Left cardiac atrium (tissue), 4 donors: ENCODE measurements at places on chromosomes 4 and X.
A peak's percentile ranks its signal among the peaks of the same experiment; 100 is the strongest.

GRCh38 chr4:174137698-174138097 lies 145.8 kb downstream of the FBXO8 start:
- DNase-seq: no peak

- DNase-seq: no peak
Measured at GRCh38 chr4:174324725-174325124, 41.0 kb downstream of the CEP44 start.

GRCh38 chr4:143148521-143148920 lies 36.2 kb upstream of the USP38 start:
- DNase-seq: no peak

- DNase-seq: no peak
Measured at GRCh38 chrX:79728421-79728820, 286.1 kb upstream of the TBX22 start.

DNA sequence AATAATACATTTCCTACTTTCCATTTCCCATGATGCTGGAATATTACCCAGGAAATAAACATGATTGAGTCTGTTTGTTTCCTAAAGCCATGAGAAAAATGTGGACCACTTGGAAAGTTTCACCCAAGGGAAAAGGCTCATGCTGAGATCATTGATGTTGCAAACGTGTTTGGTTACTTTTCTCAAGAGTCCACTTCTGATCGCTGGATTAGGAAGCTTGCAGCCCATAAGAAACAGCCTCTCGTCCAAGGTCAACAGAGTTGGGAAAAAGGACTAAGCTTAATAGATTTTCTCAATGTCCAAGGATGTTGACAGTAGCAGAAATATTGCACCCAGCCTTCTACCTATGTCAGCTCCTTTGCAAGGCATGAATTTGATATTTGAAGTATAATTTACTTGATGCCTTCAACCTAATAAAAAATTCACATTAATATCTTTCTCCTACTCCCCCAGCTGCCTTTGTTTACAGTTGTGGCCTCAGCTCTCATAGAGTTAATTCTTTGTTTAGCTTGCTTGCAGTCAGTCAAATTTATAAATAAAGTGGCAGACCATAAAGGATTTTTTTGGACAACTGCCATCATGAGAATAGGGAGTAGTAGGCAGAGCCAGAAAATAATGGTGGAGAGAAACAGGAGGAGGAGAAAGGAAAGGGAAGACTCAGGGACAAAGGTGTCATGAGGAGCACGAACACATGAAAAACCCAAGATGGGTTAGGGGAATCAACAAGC lies 65.6 kb upstream of the BLTP1 start:
- DNase-seq: no peak

- peak; percentile 47 for DNase-seq
Measured at GRCh38 chr4:140092094-140092851, 61.7 kb downstream of the MAML3 start.

DNA sequence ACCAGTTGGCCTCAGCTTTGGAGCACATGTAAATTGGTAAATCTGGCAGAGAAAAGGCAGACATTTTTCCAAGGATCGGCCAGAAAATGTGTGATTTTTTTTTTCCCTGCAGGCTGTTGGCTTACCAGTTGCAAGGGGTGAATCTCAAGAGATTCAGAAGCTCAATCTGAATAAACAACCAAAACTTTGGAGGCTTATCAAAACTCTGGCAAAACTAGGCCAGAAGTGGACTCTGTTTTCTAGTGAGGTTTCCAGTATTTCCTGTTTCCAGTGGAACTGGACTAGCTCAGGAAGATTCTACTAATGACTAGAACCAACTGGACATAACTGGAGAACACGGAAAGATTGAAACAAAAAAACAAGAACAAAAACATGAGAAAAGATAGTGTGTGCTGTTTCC lies 191.3 kb downstream of the SMIM20 start:
- no peak for DNase-seq

DNA sequence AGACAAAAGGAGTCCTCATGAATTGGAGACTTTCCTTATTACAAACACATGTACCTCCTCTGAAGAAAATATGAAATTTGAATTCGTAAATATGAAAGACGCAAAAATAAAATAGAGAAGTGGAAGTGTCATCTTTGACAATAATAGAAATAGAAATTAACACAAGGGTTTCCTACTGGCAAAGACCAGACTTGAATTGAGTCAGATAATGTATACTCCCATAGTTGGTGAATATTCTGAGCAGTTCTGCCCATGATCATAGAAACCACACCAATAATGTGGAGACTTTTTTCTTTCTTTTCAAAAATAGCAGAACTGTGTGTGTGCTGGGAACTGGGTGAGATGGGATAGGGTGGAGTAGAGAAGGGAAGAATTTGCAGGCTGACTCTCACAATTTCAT lies 277.7 kb upstream of the TET2 start:
- DNase-seq: no peak

- no peak for DNase-seq
Measured at GRCh38 chr4:36237366-36238313, 6.7 kb downstream of the ARAP2 start.

DNA sequence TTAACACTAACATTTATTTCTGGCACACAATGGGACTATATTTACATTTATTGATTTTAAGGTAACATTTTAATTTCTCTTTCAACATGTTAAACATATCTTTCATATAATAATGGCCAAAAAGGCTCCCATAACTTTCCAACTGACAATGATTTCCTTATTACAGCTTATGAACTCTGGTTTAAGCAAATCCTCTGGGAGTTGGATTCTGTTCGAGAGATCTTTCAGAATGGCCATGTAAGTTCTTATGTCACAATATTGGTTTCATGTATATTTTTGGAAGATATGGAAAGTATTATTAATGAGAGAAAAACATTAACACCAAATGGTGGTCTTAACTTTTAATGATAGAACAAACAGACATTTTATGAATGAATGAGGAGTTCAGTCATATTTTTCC lies 4.1 kb downstream of the TDO2 start:
- no peak for DNase-seq

DNA sequence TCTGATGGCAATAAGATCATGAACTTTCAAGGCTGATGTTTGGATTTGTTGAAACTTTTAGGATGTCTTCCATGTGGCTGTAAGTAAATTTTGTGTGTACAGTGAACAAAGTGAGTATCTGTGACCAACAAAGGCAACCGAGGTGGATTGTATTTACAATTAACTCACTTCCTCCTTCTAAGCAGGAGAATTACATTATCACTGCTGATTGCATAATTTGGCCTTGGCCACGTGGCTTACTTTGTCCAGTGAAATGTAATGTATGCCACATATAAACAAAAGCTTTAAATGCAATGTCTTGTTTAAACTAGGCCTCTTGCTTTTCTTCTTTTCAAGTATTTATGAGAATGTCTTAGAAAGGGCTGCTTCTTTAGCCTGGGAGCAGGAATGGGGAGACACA lies 66.3 kb upstream of the MAD2L1 start:
- no peak for DNase-seq

DNA sequence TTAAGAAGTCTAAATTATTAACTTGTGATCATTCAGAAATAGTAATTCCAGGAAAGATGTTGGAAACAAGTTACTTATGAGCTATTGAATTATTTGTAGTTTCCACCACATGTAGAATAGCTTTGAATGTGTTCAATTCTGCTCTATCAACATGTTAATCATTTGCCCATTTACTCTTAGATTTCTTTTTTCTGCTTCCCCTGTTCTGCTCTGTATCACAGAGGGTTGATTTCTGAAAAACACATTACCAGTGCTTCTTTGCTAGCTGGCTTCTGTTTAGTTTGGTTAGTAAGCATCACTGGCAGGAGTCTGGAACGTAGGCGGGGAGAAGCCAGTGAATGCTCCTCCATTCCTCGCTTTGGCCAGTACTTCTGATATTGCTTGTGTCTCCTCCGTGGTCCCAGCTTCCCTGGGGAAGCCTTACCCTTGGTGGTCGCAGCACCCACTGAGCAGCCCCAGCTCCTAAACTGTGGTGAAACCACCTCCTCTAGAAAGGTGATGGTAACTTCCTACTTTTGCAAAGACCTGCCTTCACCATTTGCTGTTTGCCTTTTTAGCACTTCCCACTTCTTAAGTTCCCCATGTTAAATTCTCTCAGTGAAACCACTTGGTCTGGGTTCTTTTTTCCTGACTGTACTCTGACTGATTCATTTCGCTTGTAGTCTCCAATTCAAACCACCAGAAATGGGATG lies 40.3 kb upstream of the GALNT7 start:
- no peak for DNase-seq

- DNase-seq: no peak
Measured at GRCh38 chrX:10992110-10992509, 119.0 kb upstream of the HCCS start.

GRCh38 chr4:170089274-170089667 lies 485 bp downstream of the AADAT start:
- no peak for DNase-seq

DNA sequence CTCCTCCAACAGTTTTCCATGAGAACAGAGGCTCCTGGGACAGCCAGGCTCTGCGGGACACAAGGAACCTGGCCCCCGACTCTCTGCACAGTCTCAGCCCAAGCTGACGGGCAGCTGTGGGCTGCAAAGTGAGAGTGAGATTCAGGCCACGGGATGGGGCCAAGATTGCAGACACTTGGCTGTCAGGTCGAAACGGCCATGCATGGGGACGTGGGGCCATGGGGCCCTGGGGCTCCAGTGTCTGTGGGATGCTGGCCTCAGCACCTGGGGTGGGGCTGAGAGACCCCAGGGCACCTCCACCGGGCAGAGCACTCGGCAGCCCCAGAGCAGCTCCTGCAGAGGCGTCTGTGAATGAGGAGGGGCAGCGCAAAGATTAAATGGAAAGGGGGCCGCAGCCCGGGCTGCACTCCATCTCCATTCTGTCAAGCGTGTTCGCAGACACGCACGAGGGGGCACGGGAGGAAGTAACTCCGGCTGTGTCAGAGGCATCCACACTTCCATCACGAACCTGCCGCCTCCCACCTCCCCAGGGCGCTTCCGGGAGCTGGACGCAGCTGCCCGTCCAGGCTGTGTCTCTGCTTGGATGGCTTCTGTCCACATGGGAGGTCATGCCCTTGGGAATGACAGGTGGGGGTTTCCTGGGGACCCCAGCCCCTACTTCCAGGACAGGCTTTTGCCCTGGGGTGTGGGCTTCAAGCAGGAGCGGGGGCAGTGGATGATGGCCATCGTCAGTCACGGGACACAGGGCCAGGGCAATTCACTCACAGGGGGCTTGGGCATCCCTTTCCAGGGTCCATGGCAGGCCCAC lies 82.8 kb upstream of the NKX1-1 start:
- DNase-seq: peak; percentile 4

GRCh38 chr4:155795991-155796390 lies 37.2 kb downstream of the GUCY1B1 start:
- DNase-seq: no peak

DNA sequence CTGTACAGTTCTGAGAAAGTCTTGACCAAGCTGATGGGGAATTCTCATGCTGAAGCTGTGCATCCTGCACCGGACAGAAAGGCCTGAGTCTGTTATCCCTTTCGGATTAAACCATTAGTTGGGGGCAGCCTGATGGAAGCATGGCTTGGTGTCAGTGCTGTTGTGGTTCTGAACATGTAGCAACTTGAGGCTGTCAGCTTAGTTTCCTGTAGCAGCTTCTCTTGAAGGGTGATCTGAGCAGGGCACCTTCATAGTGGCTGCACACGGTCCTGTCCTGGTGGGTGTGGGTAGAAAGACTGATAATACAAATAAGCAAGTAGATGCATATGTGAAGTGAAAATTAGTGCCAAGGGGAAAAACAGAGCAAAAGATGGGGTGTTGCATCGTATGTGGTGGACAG lies 11.7 kb downstream of the KIAA0232 start:
- DNase-seq: no peak

DNA sequence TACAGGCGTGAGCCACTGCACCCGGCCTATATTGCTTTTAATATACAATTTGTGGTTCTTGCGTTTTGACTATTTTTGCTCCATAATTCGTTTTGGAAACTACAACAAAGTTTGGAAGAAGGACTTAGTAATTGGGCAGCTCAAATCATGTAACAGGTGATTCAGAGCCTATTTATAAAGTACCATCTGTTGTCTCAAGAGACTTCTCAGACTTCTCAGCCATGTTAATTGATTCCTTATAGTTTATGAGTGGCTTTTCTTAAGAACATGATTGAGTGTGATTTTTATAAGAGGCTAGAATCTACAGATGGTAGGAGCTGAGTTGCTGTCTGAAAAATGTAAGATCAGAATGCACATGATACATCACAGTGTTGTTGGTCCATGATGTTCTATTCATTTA lies 240.2 kb downstream of the ADGRL3 start:
- no peak for DNase-seq

- DNase-seq: no peak
Measured at GRCh38 chrX:68842781-68843581, 14.2 kb downstream of the EFNB1 start.

GRCh38 chr4:717601-718320 lies 12.1 kb downstream of the PCGF3 start:
- DNase-seq: no peak

GRCh38 chrX:79130857-79131256 lies 13.6 kb upstream of the GPR174 start:
- no peak for DNase-seq

GRCh38 chrX:65045001-65045400 lies 68.8 kb upstream of the ZC4H2 start:
- no peak for DNase-seq

DNA sequence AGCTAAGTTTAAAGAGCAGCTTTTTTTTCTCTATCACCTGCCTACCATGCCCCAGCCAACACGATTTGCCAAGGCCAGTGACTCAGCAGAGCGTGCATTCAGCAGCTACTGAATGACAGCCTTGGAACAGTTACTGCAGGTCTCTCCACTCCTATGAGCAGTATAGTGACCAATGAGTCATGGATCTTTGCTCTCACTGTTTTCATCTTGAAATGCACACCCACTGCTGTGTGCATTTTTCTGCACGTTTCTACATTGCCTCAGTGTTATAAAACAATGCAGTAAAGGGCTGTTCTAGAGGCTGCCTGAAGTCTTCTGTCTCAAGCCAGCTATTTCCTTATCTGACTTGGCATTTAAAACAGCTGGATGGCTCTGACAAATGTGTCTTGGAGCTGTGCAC lies 66.0 kb upstream of the C4orf54 start:
- DNase-seq: peak; percentile 64

DNA sequence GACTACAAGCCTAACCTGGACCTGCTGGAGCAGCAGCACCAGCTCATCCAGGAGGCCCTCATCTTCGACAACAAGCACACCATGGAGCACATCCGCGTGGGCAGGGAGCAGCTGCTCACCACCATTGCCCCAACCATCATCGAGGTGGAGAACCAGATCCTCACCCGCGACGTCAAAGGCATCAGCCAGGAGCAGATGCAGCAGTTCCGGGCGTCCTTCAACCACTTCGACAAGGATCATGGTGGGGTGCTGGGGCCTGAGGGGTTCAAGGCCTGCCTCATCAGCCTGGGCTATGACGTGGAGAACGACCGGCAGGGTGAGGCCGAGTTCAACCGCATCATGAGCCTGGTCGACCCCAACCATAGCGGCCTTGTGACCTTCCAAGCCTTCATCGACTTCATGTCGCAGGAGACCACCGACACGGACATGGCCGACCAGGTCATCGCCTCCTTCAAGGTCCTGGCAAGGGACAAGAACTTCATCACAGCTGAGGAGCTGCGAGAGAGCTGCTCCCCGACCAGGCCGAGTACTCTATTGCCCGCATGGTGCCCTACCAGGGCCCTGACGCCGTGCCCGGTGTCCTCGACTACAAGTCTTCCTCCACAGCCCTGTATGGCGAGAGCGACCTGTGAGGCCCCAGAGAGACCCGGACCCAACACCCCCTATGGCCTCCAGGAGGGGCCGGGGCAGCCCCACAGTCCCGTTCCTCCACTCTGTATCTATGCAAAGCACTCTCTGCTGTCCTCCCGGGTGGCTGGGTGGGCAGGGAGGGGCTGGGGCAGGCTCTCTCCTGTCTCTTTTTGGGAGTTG lies 486.2 kb downstream of the TRAM1L1 start:
- no peak for DNase-seq
